ENCODE measurements at places on chromosomes 2 and 18.

GRCh38 chr2:127034883-127035611 lies 71.9 kb downstream of the BIN1 start:
- no peak for DNase-seq

DNA sequence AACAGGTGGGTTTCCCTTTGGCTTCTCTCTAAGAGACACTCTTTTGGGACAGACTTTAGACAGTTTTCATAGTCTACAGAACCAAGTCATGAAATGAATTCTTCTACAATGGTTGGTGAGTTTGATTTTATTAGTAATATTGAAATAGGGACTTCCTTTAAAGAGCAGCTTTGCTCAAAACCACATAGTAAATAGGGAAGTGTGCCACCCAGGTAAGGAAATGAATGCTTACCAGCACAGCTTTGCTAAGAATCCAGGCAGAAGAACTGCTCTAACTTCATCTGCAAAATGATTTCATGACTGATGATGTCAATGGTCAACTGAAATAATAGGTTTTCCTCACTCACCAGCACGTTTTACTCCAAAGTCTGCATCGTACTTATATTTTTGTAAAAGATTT lies 89.2 kb downstream of the NYAP2 start:
- no peak for DNase-seq

DNA sequence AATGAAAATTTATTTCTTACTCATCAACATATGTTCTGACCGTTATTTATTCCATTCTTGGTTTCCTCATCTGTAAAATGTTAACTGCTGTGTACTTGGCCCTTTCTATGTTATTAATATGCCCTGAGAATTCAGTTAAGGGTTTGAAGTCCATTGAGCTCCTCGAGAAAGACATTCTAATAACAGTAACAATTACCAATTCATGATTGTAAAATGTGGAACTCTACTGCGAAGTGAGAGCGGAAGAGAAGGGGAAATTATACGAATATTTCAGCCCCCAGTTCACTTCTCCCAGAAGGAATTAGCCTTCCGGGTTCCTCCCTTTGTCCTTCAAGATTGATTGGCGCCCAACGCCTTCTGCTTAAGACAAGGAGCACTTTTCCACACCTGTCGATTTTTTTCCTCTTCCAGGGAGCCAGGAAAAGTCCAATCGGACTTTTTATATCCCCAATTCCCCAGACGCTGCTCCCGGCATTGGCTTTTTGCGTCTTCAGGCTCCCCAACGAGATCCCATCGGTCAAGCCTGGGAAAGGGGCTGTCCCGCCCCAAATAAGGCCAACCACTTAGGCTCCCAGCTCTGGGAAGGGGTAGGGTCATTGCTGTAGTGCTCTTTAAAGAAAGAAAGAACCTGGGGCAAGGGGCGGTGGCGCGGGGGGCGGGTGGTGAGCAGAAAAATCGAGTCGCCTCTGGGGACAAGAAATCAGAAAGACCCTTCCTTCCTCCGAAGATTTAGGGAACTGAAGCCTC lies 1.6 kb downstream of the DSC2 start:
- no peak for DNase-seq

- DNase-seq = no peak
These were observed 175.3 kb downstream of the INHBB start for GRCh38 chr2:120520929-120521912.

GRCh38 chr2:241351640-241352031 lies 4.4 kb upstream of the FARP2 start:
- no peak for DNase-seq

GRCh38 chr18:58309610-58310239 lies 265.7 kb downstream of the NEDD4L start:
- no peak for DNase-seq
